ENCODE measurements at places on chromosomes 16 and 17. TPM values are rescaled to one million over a fixed set of nuclear protein-coding genes. Genes with fewer than 3 reads are reported as not detected.

CHD9NB gene
- total RNA-seq = 2.0 TPM

LYRM9 gene
- total RNA-seq = 8.3 TPM

COQ9 gene
- 23.1 TPM for total RNA-seq

NOXO1 gene
- total RNA-seq = 0.23 TPM

HSD17B1 gene
- 0.64 TPM for total RNA-seq

C16orf46 gene
- 0.18 TPM for total RNA-seq

NPIPB2 gene
- total RNA-seq = 4.4 TPM

PRSS22 gene
- total RNA-seq = 0.59 TPM

- peak; percentile 86 for DNase-seq
Observed at GRCh38 chr16:48365601-48366164, 19.5 kb downstream of the SIAH1 start.

DNA sequence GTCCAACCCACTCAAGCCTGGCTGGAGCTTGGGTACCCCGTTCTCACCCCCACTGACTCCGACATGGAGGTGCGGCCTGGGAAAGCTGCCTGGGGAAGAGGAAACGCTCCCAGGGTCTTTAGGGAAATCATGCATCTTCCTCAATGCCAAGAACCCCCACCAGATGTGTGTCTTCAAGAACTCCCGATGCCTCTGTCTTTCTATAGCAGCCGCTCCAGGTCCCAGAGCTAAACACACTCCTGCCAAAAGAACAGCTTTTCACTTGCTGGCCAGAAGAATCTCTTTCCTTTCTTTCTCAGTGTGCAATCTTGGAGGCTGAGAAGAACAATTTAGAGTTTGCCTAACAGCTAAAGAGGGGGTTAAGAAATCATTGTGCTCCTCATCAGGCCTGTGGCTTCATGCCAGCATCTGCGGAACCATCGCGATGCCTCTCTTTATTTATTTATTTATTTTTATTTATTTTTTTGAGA lies 41.1 kb upstream of the MTSS2 start:
- DNase-seq = no peak

GRCh38 chr17:19003543-19004420 lies 782 bp downstream of the FAM83G start:
- DNase-seq = no peak

DNA sequence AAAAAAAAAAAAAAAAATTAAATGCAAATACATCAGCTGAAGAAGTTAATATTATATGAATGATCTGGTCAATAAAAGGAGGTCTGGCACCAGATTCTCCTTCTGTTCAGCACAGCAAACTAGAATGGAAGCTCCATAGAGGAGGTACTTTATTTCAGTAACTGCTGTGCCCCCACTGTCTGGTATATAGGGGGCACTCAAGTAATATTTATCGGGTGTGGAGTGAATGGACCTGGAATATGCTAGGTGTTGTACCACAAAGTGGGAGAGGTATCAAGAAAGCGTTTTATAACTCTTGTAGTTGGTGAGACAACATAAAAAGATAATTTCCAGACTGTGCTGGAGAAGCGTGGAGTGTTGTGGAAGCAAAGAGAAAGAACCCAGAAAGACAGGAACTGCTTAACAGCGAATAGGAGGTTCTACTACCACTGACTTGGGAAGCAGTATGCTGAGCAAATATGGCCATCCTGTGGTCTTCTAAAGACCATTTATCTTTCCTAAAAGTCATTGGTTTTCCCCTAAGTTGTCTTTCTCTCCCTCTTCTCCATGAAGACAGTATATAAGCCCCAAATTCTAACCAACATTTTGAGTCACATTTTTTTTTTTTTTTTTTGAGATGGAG lies 12.2 kb upstream of the PRKCA start:
- no peak for DNase-seq

GRCh38 chr16:30121741-30122571 lies 1.1 kb downstream of the MAPK3 start:
- no peak for DNase-seq

GRCh38 chr16:75506574-75506973 lies 11.3 kb upstream of the CHST6 start:
- no peak for DNase-seq

DNA sequence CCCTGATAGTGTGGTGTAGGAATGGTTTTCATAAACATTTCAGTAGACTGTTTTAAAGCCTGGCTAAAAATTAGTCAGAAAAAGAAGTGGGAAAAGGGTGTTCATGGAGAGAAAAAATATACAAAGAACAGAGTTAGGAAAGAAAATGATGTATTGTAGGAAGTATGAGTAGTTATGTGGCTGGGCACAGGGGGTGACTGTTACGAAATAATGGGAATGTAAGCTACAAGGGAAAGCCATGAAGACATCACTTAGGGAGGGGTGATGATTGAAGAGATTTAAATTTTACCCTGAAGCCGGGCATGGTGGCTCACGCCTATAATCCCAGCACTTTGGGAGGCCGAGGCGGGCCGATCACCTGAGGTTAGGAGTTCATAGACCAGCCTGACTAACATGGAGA lies 55.3 kb downstream of the NUP88 start:
- DNase-seq = no peak

GRCh38 chr17:56319531-56319930 lies 166.3 kb downstream of the ANKFN1 start:
- DNase-seq = no peak

DNA sequence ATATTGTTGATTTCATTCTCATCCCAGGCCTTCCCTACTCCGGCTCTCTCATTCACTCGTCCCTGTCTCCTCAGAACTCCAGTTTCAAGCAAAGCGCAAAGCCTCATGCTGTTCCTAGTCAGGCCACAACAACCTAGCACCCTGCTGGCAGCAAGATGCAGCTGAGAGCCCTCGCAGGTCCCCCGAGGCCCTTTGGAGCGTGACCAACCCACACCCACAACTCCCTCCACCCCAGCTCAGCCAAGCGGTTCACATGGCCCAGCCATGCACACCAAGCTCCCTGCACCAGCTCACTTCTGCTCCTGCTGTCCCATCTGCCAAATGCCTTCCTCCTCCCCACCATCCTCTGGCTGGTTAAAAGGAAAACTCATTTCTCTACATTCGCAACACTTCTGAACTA lies 195.8 kb downstream of the IRX5 start:
- no peak for DNase-seq

DNA sequence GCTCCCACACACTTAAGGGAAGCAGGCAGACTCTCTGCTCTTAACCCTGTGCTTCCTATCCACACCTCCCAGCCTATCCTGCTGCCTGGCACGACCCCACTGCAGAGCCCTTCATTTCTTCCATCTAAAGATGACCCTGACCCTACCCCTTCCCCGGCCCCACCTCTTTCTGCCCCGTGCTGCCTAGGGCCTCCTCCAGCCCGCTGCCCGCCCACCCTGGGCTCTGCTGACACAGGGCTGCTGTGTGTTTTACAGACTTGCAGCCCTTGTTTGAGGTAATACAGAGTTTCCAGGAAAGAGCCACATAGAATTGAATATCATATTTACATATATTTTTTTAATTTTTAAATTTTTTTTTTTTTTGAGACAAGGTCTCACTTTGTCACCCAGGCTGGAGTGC lies 42.0 kb downstream of the MEOX1 start:
- DNase-seq = no peak

DNA sequence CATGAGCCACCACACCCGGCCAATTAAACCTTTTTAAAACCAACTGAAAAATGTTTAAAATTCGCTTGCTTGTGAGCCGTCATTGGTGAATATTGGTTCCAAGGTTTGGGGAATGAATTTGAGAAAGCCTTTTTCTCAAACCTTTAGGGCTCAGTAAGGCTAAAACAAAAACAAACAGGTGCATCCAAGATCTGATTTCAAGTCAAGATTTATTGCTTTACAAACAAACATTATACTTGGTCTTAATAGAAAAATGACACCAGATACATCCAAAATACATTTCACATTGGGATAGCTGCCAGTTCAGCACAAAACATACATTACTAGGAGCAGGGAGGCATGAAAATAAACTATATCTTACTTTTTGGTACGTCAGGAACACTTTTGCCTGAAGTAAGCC lies 5.4 kb downstream of the C17orf58 start:
- DNase-seq = no peak

- no peak for DNase-seq
Observed at GRCh38 chr16:79613009-79613408, 12.5 kb upstream of the MAF start.

GRCh38 chr16:30989469-30990047 lies 4.6 kb downstream of the HSD3B7 start:
- no peak for DNase-seq

GRCh38 chr17:49471769-49472168 lies 23.3 kb upstream of the NGFR start:
- no peak for DNase-seq

- no peak for DNase-seq
Observed at GRCh38 chr16:11202260-11203091, 53.5 kb downstream of the SOCS1 start.

DNA sequence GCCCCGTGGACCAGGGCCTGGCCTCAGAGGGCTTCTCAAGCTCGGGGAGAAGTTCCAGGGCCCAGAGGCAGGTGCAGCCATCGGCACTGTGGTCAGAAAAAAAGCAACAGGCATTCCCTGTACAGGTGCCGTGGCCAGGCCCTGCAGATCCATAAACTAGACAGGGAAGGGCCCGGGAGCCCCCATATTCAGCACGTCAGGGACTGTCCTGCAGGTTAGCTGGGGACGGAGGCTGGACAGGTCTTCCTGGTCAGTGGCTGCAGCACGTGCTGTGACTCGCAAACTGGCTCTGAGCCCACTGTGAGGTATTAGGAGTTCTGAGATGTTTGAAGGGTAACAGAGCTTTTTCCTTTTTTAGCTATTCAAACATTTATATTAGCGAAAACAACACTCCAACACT lies 15.0 kb upstream of the C16orf95 start:
- no peak for DNase-seq

- DNase-seq = no peak
Observed at GRCh38 chr16:71258372-71258771, 27.9 kb upstream of the HYDIN start.

DNA sequence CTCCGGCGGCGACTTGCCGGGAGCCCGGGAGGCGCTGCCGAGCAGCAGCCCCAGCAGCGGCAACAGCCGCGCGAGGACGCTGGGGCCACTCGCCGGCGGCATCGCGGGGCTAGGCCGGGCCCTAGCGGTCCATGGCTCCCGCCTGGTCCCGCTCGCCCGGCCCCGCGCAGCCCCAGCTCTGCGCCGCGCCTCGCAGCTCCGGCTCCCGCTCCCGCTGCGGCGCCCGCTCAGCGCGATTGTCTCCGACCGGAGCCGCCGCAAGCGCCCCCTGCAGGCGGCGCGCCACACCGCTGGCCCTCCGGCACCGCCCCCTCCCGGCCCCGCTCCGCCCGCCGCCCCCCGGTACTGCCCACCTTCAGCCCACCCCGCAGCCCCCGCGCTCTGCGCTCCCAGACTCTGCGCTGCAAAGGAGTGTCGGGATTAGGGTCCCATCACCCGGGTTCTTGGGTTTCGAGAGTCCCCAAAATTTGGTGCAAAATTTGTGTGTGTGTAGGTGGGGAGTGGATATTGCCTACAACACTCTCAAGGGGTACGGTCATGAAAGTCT lies at the start of gene FAM171A2:
FAM171A2 (minus strand) TSS at position 241 of the 547 bp plus-strand sequence; CDS start at position 102, 139 bp downstream.
- peak; percentile 83 for DNase-seq

- DNase-seq = no peak
Observed at GRCh38 chr17:45818699-45819098, 26.0 kb upstream of the SPPL2C start.

- no peak for DNase-seq
Observed at GRCh38 chr17:42111871-42112551, 503 bp downstream of the DHX58 start.

GRCh38 chr17:81563861-81564586 lies 11.9 kb upstream of the FAAP100 start:
- no peak for DNase-seq
